Dorsolateral prefrontal cortex (tissue), 122 donors: ENCODE measurements at places on chromosomes 12 and 14. TPM values are rescaled to one million over a fixed set of nuclear protein-coding genes. Genes with fewer than 3 reads are reported as not detected.

DNA sequence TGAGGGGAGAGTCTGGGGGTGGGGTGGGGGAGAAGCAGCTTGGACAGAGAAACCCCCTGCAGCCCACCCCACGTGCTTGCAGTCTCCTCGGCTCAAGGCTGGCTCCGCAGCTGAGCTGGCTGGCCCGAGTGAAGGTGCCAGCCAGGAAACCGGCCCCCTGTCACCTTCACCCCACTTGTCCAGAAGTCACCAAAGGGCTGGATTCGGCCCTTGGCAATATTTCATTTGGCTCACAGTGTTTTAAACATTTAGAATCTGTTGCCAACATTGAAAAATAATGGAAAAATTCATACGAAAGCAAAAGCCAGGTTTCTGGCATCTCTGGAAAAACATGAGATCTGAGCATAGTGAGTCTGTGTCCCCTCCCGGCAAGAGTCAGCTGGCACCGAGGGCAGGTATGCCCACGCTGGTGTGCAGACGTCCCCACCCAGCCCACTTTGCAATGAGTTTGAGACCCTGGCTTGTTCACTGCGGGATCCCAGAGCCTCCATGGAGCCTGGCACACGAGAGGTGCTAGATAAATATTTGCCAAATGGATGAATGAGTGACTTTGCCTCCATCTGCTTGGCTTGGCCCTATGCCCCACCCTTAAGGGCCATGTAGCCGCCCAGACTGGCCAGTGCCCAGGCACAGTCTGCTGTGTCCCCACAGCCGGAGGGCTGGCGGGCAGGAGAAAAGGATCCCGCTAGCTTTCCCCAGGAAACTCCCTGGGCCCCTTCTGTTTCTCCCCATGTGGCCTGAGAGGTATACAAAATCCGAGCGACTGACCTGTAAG, 18.2 kb downstream of the MSI1 start:
- no peak for DNase-seq

DNA sequence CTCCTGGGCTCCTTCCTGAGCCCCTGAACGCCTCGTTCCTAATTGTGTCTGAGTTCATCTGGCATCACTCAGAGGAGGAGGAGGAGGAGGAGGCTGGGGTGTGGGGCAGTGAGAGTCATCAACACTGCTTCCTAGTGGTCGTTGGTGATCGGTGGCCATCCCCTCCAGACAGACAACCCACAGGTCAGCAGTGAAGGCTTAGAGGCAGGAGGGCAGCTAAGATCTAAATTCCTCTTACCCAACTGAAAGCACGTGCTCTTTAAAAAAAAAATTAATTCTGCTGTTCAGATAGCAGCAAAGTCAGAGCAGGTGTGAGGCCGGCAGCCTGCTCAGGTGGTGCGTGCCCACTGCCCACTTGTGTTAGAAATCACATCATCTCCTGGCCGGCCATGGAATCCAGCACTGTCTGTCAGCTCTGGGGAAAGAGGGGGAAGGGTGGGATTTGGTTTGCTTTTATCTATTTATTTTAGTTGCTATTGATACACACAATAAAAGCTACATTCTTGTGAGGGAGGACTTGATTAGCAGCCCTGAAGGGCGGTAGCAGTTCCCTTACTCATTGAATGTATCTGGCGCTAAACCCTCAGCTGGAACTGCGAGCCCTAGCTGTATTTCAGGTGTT, 46.6 kb downstream of the PPP2R5C start:
- DNase-seq, result no peak

DNA sequence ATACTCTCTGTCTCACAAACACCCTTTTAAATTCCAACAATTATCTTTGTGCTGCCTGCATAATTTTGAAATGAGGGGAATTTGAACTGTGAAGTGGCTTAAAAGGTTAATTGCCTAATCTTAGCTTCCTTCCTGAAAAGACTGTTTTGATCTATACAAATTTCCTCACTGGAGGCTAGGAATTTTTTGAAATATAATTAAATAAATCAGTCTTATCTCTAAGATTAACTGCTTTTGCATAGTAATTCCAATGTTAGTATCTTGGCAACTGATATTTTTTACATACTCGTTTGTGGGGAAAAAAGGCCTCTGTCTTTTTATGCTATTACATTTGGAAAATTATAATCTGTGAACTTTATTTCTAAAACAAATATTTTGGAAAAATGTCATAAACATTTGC, 498.5 kb downstream of the TMTC2 start:
- DNase-seq, result no peak

- DNase-seq, result no peak
Observed at GRCh38 chr14:81511111-81511904, 22.3 kb downstream of the SEL1L start.

- DNase-seq, result no peak
Observed at GRCh38 chr12:63304887-63305316, 153.9 kb upstream of the AVPR1A start.

DNA sequence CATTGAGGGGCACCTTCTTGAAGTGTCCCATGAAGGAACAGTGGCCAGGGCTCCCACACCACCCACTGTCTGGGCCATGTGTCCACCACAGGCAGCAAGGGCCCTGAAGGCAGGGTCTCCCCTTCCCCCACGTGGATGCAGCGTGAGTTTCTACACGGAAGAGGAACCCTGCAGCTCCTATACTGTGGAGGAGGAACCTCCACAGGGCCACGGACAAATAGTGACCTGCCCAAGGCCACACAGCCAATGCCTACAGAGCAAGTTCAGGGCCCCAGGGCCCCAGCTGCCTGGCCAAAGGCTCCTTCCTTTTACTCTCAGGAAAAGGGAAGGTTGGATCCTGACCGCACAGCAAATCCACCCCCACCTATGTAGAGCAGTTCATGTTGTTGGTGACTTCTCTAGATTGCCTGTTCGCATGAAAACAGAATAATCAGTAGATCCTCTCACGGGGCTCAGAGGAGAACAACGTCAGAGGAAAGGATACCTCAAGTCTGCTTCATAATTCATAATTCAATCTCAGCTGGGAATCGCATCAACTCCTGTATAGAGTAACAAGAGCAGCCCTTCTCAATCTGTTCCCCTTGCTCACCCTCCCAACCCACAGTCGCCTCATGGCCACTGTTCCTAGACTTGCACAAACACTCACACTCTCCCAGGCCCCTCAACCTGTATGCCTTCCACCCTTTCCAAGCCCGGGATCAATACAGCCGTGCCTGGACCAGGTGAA, 11.1 kb upstream of the KRT73 start:
- DNase-seq, result no peak

- no peak for DNase-seq
Observed at GRCh38 chr12:118288174-118288573, 84.5 kb downstream of the TAOK3 start.

DNA sequence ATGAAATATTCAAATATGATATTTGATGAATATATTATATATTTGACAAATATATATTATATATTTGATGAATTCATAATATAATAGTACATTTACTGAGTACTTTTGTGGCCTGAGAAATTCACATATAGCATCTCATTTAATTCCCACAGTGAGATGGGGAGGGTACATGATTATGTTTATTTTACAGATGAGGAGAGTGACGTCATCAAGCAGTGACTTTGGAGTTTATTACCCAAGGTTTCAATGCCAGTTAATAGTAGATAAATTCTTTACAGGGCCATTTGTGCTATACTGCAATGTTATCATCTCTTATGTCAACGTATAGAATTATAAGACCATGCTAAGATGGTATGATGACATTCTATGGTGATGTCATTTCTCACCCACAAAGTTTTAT, 352.7 kb downstream of the TMTC2 start:
- no peak for DNase-seq

DNA sequence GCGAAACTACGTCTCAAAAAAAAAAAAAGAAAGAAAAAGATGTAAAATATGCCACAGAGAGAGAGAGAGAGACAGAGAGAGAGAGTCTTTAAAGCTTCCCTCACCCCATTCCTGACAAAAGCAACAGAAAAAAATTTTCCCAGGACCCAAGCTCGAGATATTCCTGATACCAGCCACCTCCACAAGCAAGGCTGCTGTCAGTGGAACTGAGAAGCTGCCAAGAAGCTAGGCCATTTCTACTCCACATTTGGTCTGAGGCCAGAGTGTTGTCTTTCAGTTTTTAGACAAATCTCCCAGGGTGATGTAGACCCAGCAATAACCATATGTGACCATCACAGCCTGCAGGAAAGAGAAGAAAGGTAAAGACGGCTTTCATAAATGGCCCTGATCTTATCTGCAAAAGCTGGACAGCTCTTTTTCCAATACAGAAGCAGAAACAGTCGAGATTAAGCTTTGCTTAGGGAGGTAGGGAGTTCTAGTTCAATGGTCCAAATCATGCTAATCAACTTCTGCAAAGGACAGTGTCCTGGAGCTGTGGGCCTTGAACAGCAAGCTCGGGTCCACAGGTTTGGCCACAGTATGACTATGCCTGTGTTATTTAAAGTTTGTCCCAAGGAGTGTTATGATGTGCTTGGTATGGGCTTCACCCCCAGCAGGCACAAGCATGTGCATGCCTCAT, 130.3 kb upstream of the NUDT4 start:
- no peak for DNase-seq

DNA sequence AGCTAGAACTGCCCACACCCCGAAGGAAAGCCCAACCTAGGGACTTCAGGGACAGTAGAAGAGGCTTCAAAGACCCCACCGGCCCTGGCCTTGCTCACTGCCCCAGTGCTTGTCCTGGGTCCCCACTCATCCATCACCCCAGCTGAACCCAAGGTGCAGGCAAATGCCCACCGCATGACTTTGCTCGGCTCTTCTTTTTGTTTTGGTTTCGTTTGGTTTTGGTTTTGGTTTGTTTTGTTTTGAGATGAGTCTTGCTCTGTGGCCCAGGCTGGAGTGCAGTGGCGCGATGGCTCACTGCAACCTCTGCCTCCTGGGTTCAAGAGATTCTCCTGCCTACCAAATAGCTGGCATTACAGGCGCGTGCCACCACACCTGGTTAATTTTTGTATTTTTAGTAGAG, 9.0 kb downstream of the CCDC85C start:
- DNase-seq, result no peak

DNA sequence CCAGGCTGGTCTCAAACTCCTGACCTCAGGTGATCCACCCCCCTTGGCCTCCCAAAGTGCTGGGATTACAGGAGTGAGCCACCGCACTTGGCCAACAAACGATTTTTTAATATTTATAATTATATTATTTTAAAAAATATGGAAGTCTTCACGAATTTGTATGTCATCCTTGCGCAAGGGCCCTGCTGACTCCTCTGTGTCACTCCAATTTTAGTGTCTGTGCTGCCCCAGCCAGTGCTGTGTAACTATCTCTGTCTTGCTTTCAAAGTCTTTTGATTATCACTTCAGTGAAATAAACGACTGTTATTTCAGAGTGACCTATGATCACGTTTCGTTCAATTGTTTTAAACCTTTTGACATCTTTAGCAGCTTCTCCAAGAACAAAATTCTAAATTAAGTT, 13.1 kb upstream of the MMP17 start:
- no peak for DNase-seq

- DNase-seq, result no peak
Observed at GRCh38 chr12:60394665-60395064, 798.8 kb downstream of the SLC16A7 start.

- DNase-seq, result no peak
Observed at GRCh38 chr12:94621662-94622359, 28.5 kb downstream of the TMCC3 start.

GRCh38 chr14:58690801-58691516, 53.2 kb downstream of the DACT1 start:
- DNase-seq, result no peak

- DNase-seq, result no peak
Observed at GRCh38 chr14:97426776-97427175, 629.6 kb downstream of the VRK1 start.

DNA sequence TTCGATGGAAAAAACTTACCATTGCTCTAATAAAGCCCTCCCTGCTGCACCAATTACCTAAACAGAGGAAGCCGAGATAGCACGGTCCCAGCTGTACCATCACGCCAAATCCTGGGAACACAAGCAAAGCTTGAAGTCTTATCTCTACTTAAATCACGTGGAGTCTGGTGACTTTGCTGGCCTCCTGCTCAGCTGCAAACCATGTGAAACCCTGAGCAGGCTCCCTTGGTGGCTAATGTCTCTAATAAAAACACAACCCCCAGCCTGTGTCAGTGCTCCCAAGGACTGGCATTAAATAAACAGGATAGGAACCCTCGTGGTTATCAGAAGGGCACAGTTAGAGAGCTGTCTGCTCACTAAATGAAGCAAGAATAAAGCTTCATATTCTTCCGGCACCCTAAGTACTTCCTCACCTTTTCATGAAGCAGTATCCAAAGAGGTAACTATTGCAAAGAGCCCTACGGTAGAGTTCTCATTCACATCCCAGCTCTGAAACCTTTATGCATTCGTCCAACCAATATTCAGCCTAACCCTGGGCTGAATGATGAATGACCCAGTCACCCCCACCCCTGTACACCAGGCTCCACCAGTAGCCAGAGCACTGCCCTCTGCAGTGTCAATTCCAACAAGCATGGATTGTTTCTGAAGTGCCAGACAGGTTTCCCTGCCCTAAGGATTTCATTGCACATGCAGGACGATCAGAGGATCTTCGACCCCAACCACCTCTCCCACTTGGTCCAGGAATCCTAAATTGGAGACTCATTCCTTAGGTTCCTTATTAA, 452.7 kb upstream of the TMPO start:
- DNase-seq, result no peak

The NTF3 gene
- total RNA-seq, result not detected

The CMKLR1 gene
- 5.9 TPM for total RNA-seq

The RERGL gene
- total RNA-seq, result 3.5 TPM

The SLC15A5 gene
- total RNA-seq, result not detected

The HOXC11 gene
- not detected for total RNA-seq

The MSI1 gene
- total RNA-seq, result 15.4 TPM

The BCAT1 gene
- total RNA-seq, result 37.7 TPM

The TSPAN19 gene
- 1.8 TPM for total RNA-seq

The SPSB2 gene
- 3.0 TPM for total RNA-seq

The KRT83 gene
- total RNA-seq, result 0.39 TPM

The OR4E2 gene
- total RNA-seq, result not detected
